ENCODE measurements at places on chromosomes 2 and 18. TPM values are rescaled to one million over a fixed set of nuclear protein-coding genes. Genes with fewer than 3 reads are reported as not detected.

GRCh38 chr2:176200971-176201370 lies 12.5 kb downstream of the HOXD1 start:
- DNase-seq = no peak

GRCh38 chr2:120932881-120933280 lies 197.2 kb downstream of the GLI2 start:
- DNase-seq = no peak

DNA sequence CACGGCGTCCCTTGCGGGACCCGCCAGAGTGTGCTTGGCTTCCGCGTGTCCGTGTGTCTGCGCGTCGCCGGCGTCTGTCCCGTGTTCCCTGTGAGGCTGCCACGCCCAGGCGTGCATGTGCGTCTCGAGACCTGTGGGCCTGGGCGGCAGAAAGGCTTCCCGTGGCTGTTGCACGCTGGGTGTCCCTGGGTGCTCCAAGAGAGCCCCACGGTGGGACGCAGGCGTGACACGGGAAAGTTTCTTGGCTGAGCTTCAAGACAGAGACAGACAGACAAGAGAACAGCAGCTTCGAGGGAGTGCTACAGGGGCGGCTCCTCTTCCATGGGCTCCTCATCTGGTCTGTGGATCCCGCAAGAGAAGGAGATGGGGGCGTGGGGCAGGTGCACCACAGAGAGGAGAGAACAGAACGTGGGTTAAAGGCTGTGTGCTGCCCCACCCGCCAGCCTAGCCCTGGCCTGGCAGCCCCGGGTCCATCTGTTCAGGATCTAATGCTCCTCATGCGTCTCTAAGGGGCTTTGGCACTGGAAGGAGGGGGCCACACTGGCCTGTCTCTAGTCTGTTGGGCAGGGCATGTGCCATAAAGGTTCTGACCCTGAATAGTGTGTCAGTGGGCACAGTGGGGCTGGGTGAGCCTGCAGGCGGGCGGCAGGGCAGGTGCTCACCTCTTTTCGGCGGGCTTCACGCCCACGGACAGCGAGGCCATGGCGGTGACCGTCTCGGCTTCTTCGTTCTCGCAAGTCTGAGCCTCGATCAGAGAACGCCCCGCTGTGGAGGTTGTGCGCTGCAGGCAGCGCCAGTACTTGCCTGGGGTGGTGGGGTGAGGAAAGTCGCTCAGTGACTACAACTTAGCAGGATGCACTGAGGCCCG lies 205.1 kb downstream of the TWIST2 start:
- DNase-seq = no peak

DNA sequence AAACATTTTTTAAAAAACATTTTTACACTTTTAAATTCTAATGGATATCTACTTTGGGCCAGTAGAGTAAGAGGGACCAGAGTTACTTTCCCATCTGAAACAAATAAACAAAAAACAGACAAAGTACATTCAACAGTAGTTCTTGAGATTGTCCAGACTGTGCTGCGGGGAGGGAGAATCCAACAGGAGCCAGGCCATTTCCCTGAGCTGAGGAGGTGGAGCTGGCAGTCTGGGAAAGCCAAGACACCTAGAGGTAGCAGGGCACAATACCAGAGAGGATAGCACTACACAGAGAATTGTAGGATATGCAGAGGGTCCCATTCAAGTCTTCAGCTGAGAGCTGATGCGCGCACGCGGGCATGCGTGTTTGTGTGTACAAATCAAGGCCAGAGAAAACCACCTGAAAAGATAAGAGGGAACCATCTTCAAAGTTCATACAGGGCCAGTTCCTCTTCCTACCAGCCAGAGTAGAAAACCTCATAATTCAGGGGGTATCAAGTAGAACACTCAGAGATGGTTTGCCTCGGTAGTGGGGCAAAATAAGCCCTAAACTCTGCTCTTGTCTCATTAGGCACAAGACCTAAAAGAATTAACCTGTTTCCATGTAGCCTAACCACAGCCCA lies 44.0 kb downstream of the PTRHD1 start:
- DNase-seq = no peak

- no peak for DNase-seq
These were observed 678 bp upstream of the ZNF24 start for GRCh38 chr18:35344736-35345459.

- DNase-seq = no peak
These were observed 22.0 kb downstream of the NTSR2 start for GRCh38 chr2:11647834-11648600.

Gene KLHL14
- total RNA-seq = not detected

Gene MPP4
- total RNA-seq = 7.4 TPM

Gene UGT1A10
- not detected for total RNA-seq

Gene GAL3ST2
- not detected for total RNA-seq

Gene MRPS5
- total RNA-seq = 76.7 TPM

Gene ESPNL
- total RNA-seq = 6.8 TPM

Data from G401 (cell line).